ENCODE measurements at places on chromosomes 3 and 15. TPM values are rescaled to one million over a fixed set of nuclear protein-coding genes. Genes with fewer than 3 reads are reported as not detected.

GRCh38 chr3:189355481-189356201, 183.9 kb downstream of the TPRG1 start:
- H3K4me1 ChIP-seq = peaks cover 24% of the 10 kb centered on the region
- peak; percentile 30 for DNase-seq
- peak overlapping the region; percentile 23 for H3K4me3 ChIP-seq
- no peaks in the 10 kb centered on the region for H3K27me3 ChIP-seq
- H3K36me3 ChIP-seq = peaks cover 3% of the 10 kb centered on the region

DNA sequence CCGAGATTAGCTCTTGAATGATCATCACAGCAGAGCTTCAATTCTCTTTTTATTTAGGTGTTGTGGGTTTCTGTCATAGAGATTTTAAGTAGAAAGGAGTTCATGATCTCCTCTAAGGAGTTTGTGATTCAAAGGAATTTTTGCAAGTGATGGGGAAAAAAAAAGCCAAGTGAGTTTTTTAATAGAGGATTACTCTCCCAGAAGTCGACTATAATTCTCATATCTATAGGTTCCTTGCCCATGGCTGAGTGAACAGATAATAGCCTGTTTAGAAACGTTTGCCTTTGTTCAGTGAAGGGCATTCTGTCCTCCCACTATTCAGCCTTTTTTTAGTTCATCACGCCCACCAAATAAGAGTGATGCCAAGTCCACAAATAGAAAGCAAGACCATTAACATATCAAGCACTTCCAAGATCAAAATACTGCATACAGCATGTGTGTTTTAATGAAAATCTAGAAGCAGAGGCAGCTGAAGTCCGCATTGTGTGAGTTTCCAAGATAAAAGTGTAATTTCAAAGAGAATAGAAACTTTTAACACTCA, 398.4 kb upstream of the CNTN3 start:
- H3K4me3 ChIP-seq = no peak overlapping the region
- H3K4me1 ChIP-seq = no peaks in the 10 kb centered on the region
- DNase-seq = no peak
- H3K27me3 ChIP-seq = no peaks in the 10 kb centered on the region

DNA sequence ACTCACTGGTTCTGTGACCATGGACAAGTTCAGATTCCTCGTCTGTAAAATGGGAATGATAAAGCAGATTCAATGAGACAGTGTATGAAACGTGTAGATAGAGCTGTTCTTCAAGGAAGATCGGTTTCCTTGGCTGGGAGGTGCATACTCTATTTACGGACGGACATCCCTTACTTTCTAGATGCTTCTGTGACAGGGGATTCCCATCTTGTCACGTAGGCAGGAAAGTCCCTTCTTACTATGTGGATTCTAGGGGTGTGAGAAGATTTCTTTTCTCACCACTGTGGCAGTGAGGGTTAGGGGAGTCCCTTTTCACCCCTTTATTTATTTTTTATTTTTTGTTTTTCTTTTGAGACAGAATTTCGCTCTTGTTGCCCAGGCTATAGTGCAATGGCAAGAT, 180.9 kb upstream of the TBL1XR1 start:
- DNase-seq = no peak
- no peak overlapping the region for H3K4me3 ChIP-seq
- peaks cover 2% of the 10 kb centered on the region for H3K27me3 ChIP-seq
- H3K4me1 ChIP-seq = peaks cover 10% of the 10 kb centered on the region
- H3K27ac ChIP-seq = no peak overlapping the region
- peaks cover 4% of the 10 kb centered on the region for H3K36me3 ChIP-seq

Gene UPK1B
- not detected for total RNA-seq

Gene PLSCR5
- not detected for total RNA-seq

- H3K27me3 ChIP-seq = no peaks in the 10 kb centered on the region
- H3K27ac ChIP-seq = peak overlapping the region; percentile 12
- peaks cover 34% of the 10 kb centered on the region for H3K36me3 ChIP-seq
- peaks cover 56% of the 10 kb centered on the region for H3K4me1 ChIP-seq
These were observed 165.4 kb downstream of the MBNL1 start for GRCh38 chr3:152434142-152434541.

Gene EEF1AKMT4
- total RNA-seq = 15.2 TPM

DNA sequence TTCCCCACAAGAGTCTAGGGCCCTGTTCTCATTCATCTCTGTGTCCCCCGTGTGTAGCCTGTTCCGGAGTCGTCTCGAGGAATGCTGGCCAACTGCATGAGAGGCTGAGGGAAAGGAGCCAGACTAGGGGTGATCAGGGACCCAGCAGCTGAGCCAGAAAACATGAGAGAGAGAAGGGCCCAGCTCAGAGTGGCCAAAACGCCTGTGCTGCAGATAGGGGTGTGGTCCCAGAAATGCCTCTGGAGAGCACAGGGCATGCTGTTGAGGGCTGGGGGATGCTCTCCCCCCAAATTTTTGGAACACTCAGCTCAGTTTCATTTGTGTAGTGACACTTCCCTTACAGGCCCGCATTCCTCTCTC, 14.1 kb downstream of the CYP1A2 start:
- no peaks in the 10 kb centered on the region for H3K4me1 ChIP-seq
- H3K27me3 ChIP-seq = peaks cover 8% of the 10 kb centered on the region
- no peaks in the 10 kb centered on the region for H3K36me3 ChIP-seq
- no peak overlapping the region for H3K4me3 ChIP-seq
- H3K27ac ChIP-seq = no peak overlapping the region
- no peak for DNase-seq

Gene OSTN
- not detected for total RNA-seq

- H3K4me1 ChIP-seq = no peaks in the 10 kb centered on the region
- DNase-seq = no peak
- peaks cover 20% of the 10 kb centered on the region for H3K27me3 ChIP-seq
- no peak overlapping the region for H3K27ac ChIP-seq
- no peak overlapping the region for H3K4me3 ChIP-seq
- H3K36me3 ChIP-seq = no peaks in the 10 kb centered on the region
These were observed 76.9 kb downstream of the UBP1 start for GRCh38 chr3:33363113-33363800.

Data from activated T-helper 1 cell treated with anti-CD3 and anti-CD28 coated beads, Interleukin-12 subunit alpha, Interleukin-12 subunit beta, Interleukin-2, Interleukin-4 antibody, amounts not matched to agents 30 ng/mL and 10 ng/mL and 1 ng/mL, durations not matched to agents 14 hours and 24 hours and 36 hours (primary cell).